ENCODE measurements at places on chromosomes 16 and 17.

- DNase-seq = no peak
These were observed 55.1 kb upstream of the CORO6 start for GRCh38 chr17:29677824-29678223.

DNA sequence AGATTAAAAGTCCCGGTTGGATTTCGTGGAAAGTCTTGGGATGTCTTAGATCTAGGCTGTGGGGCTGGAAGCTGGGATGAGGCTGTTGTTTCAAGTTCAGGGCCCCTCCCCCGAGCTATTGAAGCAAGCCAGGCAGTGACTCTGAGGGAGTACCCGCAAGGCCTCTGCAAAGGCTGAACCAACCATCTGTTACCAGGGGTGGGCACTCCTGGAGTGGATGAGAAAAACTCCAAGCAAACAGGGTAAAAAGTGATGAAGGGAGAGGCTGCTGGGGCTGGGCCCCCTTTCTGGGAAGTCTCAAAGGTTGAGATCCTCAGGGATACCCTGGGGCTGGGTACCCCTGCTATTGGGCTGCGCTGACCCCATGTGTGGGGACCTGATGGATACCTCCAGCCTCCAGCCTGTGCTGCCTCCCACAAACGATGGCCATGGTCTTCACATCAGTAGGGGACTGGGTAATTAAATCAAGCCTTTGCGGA, 82.4 kb upstream of the KIFC3 start:
- DNase-seq = no peak

DNA sequence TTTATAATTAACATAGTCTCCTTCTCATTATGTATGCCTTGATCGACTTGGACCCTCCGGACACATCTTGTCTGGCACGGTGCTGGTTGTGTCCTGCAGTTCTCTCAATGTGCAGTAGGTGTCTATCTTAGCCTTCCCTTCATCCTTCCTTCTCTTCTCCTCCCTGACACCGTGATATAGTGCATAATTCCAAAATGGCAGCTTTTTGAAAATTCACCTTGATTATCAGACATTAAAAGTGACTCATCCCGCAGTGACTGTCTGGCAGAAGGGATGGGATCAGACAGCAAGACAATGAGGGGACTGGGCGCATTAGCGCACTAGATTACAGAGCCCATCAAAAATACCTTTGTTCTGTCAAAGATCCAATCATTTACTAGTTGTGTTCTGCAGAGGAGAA, 70.0 kb upstream of the PMFBP1 start:
- no peak for DNase-seq

- DNase-seq = no peak
These were observed 185.9 kb downstream of the CDK5R1 start for GRCh38 chr17:32672711-32673110.

- peak; percentile 77 for DNase-seq
These were observed 1.4 kb downstream of the HAGHL start for GRCh38 chr16:728131-728889.

- DNase-seq = peak; percentile 3
These were observed 6.1 kb downstream of the DRG2 start for GRCh38 chr17:18093616-18094408.
